CD4-positive, alpha-beta T cell treated with Interleukin-10 for 1 hour (primary cell): ENCODE measurements at places on chromosomes 2 and 18.
A peak's percentile ranks its signal among the peaks of the same experiment; 100 is the strongest.

GRCh38 chr2:59912042-59912441 lies 641.4 kb downstream of the BCL11A start:
- no peak for DNase-seq

DNA sequence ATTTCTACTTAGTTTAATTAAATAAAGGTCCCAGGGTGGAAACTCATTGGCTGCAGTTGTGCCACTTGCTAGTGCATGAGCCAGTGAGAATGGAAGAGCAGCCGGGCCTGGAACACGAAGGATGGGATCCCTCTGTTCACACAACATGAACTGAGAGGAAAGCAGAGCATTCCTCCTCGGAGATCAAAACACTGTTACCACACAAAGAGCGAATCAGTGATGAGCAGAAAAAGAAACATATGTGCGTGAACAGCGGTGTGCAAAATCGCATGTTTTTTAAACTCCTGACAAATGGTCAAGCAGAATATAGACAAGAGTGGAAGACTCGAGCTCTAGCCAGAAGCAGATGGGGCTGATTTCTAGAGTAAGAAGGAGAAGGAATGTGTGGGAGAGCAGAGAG lies 28.4 kb upstream of the ANKRD44 start:
- no peak for DNase-seq

GRCh38 chr2:74843433-74843832 lies 9.5 kb downstream of the HK2 start:
- no peak for DNase-seq

DNA sequence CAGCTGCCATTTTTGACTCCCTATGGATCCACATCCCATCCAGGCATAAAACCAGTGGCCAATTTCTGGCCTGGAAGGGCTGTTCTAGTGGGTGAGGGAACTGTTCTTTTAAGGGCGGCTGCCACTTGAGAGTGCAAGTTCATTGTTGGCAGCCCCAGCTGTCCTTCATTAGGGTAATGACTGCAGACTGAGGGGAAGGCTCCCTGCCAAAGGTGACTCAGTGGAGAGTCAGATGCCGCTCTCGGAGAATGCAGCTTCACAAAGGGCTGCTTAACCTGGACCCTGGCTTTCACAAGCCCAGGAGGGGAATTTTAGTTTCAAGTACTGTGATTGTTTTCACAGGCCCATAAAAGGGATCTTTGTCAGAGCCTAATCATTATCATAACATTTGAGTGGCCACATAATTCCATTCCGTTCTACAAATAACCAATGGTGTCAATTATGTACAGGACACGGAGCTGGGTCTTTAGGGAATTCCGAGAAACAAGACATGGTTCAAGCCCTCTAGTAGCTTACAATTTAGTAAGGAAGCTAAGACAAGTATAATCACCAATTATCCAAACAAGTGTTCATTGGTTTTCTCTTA lies 235.7 kb downstream of the CDCA7 start:
- DNase-seq = no peak

DNA sequence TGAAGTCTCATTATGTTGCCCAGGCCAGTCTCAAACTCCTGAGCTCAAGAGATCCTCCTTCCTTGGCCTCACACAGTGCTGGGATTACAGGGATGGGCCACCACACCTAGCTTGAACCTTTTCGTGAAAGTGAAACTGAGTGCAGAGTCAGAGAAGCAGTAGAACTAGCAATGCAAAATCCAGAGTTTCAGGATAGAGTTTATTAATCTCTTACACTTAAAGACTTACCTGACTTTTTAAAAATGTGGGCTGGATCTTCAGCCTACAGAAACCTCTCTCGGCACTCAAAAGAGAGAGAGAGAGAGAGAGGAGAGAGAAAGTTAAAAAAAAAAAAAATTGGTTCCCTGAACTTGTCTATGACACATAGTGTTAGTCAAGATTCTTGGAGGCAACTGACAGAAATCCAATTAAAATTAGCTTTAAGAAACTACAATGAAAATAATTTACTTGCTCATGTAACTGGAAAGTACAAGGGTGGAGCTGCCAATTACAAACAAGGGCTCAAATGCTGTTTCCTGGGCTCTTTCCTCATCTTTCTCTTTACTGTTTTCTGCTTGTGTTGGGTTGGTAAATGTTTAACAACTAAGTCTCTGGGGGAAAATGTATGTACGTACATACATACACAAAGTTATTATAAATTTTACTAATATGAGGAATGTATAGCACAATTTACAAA lies 98.1 kb upstream of the CERS6 start:
- DNase-seq = no peak

GRCh38 chr2:128809259-128809636 lies 490.6 kb upstream of the HS6ST1 start:
- DNase-seq = no peak

- DNase-seq = peak; percentile 55
Measured at GRCh38 chr2:190996338-190996946, 17.5 kb downstream of the STAT1 start.

DNA sequence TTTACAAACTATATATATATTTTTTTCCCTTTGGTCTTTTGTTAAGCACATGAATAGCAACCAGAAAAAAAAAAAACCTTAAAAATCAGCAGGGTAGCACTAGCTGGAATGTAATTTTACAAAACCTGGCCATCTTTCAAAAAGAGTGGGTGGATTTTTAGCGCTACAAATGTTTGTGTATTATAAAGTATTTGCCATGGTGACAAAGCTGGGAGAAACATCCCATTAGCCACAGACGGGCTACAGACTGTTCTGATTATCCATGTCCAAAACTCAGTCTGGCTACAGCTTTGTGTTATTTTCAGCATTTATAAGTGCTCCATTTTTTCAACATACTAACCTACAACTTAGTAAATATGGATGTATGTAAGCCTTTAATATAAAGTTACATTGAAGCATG lies 249.5 kb upstream of the TANK start:
- DNase-seq = no peak

DNA sequence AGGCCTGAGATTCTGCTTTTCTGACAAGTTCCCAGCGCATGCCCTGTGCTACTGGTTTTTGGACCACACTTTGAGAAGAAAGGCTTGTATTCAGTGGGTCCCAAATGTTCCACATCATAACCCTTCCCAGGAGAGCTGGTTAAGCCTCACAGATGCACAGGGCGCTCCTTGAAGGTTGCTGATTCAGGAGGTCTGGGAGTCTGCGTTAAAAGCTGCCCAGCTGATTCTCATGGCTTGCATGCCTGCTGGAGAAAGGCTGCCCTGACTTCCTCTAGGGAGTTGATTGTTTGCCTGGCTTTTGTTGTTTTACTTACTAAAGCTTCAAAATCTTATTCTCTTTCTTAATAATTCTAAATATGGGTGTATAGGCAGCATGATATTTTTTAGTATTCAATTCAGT lies 20.7 kb downstream of the CRYGD start:
- DNase-seq = no peak

- no peak for DNase-seq
Measured at GRCh38 chr18:39862341-39862740, 2092.7 kb upstream of the PIK3C3 start.

- DNase-seq = no peak
Measured at GRCh38 chr18:40851014-40851429, 1104.0 kb upstream of the PIK3C3 start.

- DNase-seq = no peak
Measured at GRCh38 chr2:28929581-28929980, 35.1 kb downstream of the WDR43 start.

- no peak for DNase-seq
Measured at GRCh38 chr18:10995550-10995949, 153.8 kb downstream of the PIEZO2 start.

DNA sequence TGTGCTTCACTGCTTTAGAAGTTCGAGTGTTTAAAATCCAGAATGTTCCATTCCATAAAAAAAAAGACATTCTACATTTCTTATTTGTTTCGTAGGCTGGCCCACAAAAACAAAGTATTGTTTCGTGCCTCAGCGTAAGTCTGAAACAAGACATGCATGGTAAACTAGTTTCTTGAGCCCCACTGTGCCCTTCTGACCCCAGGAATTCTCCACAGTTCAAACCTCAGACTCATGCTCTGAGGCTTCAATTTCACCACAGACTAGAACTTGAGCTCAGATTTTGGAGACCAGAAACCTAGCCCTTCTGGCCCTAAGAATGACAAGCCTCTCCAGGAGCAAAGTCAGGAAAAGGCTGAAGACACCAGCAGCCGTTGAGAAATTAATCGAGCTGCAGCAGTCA lies 151.5 kb downstream of the SLC8A1 start:
- DNase-seq = no peak

DNA sequence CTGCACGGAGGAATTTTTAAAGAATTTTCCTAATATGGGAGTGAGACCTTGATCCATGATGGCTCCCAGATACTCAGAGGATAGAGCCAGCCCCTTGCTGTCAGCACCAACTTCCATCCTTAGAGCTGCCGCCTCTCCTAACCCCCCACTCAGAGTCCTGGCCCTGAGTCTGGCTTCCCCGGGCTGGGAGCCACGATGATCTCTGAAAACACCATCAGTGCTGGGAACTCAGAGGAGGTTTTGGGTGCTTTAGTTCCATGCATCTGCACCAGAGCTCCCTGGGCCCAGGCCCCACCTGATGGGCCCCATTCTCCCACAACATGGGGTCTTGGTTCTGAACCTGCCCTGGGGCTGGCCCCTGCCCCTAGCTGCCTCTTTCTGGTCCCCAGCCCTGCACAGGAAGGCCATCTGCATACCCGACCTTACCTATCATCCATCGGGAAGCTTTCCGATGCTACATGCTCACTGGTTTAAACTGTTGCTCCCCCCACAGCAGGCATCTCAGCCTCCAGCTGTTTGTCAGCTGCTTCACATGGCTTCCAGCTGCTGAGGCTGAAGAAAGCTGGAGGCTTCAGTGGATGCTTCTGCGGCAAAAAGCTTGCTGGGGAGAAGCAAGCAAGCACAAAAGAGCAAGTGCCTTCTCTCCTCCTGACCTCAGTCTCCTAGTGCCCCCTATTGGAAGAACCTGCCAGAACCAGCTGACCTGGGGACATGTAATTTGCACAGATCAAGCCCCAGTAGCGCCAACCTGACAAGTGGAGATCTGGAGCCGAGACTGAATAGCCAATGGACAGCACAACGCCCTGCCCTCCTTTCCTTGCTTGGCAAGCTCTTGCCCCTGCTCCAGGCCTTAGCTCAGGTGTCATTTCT lies 24.2 kb upstream of the RHOB start:
- DNase-seq = peak; percentile 23

DNA sequence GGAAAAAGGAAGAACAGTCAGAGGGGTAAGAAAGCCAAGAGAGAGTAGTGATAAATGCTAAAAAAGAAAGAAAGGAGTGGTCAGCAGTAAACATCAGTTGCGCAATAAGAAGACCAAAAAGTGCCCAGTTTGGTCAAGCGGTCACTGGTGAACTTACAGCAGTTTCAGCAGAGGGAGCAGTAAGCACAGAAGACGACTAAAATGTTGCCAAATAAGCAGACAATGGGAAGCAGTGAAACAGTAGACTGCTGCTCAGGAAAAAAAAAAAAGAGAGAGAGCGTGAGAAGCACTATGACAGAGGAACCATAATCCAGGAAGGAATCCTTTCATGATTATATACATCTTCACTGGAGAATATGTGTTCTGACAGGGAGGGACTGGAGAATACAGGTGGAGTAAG lies 45.8 kb downstream of the DNAJC10 start:
- no peak for DNase-seq

DNA sequence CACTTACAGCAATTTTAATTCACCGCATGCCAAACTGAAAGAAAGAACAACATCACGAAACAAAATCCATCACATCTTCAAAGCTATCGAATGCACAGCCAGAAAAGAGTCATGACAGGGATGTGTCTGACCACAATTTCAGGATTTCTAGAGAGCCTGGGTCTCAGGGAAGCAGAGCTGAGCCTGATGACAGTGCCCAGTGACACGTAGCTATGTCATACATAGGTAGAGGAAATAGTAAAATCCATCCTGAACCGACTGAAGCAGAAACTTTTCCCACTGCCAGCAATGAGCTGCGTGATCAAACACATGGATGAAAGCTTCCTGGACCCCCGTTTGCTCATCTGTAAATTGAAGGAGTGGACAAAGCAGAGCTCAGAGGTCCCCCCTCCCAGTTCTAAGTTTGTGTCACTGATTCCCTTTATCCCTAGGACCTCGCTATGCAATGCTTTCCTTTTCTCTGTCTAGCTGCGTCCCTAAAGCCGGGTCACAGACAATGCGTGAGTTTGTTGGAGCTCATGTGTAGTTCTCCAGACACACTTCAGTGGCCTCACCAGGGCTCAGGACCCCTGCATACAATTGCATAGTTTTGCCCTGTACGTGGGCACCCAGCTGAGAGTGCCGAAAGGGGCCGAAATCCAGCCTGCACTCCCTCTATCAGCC lies 37.6 kb downstream of the CCBE1 start:
- DNase-seq = no peak

GRCh38 chr2:123366239-123366837 lies 658.7 kb upstream of the CNTNAP5 start:
- no peak for DNase-seq

GRCh38 chr2:209671020-209671680 lies 100.5 kb upstream of the UNC80 start:
- DNase-seq = no peak

DNA sequence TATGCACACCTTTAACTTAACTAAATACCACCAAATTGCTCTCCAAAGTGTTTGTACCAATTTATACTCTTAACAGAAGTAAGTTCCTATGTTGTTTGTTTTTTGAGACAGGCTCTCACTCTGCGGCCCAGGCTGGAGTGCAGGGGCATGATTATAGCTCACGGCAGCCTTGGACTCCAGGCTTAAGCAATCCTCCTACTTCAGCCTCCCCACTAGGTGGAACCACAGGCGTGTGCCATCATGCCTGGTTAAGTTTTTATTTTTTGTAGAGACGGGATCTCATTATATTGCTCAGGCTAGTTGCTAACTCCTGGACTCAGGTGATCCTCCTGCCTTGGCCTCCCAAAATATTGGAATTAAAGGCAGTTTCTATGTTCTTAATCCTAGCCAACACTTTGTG lies 13.1 kb upstream of the NAB1 start:
- peak; percentile 34 for DNase-seq

DNA sequence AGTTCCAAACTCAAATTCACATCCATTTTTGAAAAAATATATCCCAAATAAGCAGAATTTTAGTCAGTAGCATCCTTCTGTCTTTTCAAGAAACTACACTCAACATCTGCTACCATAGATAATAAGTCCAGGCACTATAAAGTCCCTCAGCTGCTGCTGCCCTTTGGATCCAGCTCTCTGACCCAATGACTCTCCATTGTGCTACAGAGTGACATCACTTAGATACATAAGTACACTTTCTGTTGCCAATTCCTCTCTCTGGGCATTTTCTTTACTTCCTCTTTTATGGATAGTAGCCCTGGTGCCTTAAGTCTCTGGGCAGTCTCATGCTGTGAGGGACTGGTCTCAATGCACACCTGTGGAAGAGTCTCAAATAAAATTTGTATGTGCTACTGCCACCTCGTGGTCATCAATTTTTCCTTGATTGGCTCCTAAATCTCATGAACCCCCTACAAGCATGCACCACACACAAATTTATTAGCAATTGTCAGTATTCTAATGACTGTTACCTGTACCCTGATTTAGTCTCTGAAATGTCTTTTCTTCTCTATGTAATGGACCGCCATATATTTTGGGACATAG lies 219.2 kb downstream of the LRP1B start:
- no peak for DNase-seq

GRCh38 chr2:188345831-188346458 lies 54.3 kb downstream of the GULP1 start:
- no peak for DNase-seq

- no peak for DNase-seq
Measured at GRCh38 chr2:23568626-23569190, 183.7 kb downstream of the KLHL29 start.

- no peak for DNase-seq
Measured at GRCh38 chr2:127140538-127140937, 33.6 kb upstream of the BIN1 start.
